ENCODE measurements at places on chromosomes 13 and 19.

DNA sequence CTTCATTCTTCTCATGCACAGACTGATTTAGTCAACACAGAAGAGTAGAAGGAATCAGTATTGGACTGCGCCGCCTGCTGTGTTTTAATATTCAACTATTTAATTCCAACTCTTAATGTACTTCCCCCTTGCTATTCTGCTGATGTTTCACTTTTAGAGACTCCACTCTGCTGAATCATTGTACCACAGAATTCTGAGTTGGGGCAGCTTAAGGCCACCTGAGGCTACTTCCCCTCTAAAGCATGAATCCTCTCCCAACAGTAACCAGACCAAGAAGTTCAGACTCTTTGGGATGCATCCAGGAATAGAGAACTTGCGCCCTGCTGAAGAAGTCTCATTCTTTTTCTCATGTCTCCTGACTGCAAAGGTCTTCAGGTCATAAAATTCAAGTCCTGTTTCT lies 708.8 kb downstream of the UQCRFS1 start:
- DNase-seq, result no peak

GRCh38 chr13:49055021-49055420 lies 79.3 kb downstream of the FNDC3A start:
- DNase-seq, result no peak

GRCh38 chr19:13729859-13730258 lies 34.5 kb upstream of the MRI1 start:
- no peak for DNase-seq

DNA sequence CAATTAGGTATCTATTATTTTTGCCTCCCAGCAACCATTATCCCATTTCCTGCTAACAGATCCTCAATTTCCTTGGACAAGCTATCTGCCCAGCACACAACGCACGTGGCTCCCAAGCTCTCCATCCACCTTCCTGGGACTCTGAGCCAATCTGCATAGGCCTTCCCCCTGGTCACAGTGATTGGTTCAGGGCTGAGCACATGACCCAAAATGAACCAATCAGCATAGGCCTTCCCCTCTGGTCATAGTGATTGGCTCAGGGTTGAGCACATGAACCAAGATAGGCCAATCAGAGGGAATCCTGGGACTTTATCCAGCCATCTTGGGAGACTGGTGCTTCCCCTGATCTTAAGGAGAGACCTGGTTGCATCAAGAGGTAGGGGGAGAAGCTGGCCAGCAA lies 5.8 kb downstream of the CPAMD8 start:
- no peak for DNase-seq

GRCh38 chr19:610801-611480 lies 21.3 kb downstream of the HCN2 start:
- DNase-seq, result peak; percentile 66

DNA sequence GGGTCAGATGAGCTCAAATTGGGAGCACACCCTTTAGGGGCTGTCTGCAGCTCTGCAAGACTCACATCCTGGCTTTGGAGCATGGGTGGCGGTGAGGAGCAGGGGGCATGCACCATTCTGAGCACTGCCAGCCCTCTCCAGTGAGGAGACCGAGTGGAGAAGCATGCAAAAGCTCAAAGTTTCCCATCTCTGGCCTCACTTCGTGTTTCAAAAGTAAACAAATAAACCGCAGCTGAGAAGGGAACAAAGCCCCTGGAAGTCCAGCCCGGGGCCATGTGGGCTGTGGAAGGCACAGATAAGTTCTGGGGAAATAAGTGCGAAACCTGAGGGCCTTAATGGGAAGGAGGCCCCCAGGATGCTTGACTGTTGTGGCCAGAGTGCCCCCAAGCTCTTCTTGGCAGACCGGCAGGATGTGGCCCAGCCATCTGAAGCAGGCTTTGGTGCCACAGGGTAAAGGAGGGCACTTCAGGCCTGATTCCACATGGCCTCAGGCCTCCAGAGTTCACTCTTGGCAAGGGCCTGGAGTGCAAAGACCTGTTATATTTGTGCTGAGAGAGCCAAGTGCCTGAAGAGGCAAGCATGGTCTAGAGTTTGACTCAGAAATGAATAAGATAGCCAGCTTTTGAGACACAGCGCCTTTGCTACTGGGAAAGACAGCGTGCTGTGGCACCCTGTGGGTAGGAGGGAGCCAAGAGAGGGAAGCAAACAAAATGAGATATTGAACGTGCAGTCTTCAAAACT lies 1.2 kb downstream of the MEDAG start:
- no peak for DNase-seq

DNA sequence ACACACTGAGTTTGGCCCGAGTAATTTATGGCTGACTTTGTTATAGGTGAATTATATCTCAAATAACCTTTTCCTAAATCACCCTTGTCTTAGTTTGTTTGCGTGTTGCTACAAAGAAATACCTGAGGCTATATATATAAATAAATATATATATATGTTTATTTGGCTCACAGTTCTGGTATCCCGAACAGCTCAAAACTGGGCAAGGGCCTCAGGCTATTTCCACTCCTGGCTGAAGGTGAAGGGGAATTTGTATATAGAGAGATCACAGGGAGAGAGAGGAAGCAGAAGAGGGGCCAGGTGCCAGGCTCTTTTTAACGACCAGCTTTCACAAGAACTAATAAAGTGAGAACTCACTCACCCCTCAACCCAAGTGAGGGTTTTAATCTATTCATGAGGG lies 159.9 kb upstream of the STARD13 start:
- DNase-seq, result no peak

- no peak for DNase-seq
Measured at GRCh38 chr13:42320375-42320787, 48.4 kb downstream of the AKAP11 start.

DNA sequence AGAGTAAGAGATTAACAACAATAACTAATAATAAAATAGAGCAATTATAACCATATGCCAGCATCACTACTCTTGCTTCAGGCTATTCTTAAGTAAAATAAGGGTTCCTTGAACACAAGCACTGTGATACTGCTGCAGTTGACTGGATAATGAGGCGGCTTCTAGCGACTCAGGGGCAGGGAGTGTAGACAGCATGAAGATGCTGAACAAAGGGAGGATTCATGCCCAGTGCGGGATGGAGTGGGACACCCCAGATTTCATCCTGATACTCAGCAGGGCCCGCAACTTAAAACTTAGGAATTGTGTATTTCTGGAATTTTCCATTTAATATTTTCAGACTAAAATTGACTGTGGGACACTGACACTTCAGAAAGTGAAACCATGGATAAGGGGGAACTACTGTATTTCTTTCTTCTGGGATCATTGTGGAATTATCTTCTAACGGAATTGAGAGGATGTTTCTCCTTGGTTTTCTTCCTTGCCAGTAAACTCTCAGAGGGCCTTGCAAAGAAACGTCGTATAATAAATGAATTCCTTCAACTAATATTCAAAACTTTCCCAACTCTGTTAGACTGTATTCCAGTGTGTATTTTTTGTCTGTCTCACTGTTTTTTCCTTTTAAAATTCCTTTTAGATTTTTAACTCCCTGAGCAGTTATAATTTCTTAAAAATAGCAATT lies 127.5 kb downstream of the B3GLCT start:
- DNase-seq, result peak; percentile 21
